ENCODE measurements at places on chromosomes 6 and 20. TPM values are rescaled to one million over a fixed set of nuclear protein-coding genes. Genes with fewer than 3 reads are reported as not detected.

Gene PDYN
- polyA plus RNA-seq, result not detected

Gene TCP11
- polyA plus RNA-seq, result not detected

Gene PRKN
- 9.3 TPM for polyA plus RNA-seq

Gene PLCB4
- 8.5 TPM for polyA plus RNA-seq

Gene C6orf163
- 20.4 TPM for polyA plus RNA-seq

Gene TMEM200A
- polyA plus RNA-seq, result 1.9 TPM

Gene PTP4A1
- 5.7 TPM for polyA plus RNA-seq

Gene KCNQ5
- polyA plus RNA-seq, result 1.1 TPM

Gene OR2B6
- polyA plus RNA-seq, result not detected

Gene MCUR1
- polyA plus RNA-seq, result 15.5 TPM

Gene CFB
- polyA plus RNA-seq, result 60.6 TPM

Gene MRPS18A
- 24.8 TPM for polyA plus RNA-seq

DNA sequence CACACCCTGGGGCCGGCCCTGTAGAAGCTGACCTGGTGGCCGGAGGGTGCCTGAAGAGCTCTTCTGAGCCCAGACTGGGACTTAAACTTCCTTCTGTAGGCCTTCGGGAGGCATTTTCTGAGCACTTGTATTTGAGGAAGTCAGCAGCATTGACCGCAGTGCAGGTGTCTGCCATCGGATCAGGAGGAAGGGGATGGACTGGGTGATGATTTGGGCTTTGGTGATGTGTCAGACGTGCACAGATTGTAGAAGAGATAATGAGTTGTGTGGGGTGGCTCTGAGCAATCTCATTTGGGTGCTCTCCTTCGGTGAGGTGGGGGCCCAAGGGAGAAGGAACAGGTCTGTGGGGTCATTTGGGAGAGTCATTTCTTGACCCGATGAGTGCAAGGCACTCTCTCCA, 150.9 kb downstream of the ARID1B start:
- no peak for DNase-seq

GRCh38 chr6:56002336-56002735, 126.9 kb upstream of the BMP5 start:
- DNase-seq, result no peak

DNA sequence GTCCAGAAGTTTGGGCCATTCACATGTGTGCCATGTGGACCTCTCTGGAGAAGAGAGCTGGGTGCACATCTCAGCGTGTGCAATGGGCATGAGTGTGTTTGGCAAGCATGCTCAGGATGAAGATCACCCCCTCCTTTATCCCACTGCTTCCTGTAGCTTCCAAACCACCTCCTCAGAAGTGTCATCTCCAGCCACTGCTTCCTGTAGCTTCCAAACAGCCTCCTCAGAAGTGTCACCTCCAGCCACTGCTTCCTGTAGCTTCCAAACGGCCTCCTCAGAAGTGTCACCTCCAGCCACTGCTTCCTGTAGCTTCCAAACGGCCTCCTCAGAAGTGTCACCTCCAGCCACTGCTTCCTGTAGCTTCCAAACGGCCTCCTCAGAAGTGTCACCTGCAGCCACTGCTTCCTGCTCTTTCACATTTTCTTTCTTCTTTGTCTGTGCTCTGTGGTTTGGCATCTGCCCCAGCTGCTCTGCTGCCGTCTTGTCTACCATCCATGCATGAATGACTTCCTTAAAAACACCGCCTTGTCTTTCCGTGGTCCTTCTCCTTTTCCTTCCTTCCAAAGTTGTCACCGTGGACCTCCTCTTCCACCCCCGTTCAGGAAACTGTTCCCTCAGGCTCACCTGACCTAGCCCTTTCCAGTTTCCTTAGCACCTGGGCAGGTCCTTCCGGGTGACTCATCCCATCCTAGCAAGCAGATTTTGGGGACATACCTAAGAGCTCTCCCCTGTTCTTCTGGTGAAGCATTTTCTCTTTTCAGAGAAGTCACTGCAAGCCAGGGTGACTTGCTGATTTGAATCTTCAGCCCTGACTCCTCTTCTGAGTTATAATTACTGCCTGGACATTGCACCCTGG, 43.5 kb upstream of the TIAM2 start:
- no peak for DNase-seq

GRCh38 chr6:35041086-35041861, 99.9 kb downstream of the TCP11 start:
- no peak for DNase-seq

DNA sequence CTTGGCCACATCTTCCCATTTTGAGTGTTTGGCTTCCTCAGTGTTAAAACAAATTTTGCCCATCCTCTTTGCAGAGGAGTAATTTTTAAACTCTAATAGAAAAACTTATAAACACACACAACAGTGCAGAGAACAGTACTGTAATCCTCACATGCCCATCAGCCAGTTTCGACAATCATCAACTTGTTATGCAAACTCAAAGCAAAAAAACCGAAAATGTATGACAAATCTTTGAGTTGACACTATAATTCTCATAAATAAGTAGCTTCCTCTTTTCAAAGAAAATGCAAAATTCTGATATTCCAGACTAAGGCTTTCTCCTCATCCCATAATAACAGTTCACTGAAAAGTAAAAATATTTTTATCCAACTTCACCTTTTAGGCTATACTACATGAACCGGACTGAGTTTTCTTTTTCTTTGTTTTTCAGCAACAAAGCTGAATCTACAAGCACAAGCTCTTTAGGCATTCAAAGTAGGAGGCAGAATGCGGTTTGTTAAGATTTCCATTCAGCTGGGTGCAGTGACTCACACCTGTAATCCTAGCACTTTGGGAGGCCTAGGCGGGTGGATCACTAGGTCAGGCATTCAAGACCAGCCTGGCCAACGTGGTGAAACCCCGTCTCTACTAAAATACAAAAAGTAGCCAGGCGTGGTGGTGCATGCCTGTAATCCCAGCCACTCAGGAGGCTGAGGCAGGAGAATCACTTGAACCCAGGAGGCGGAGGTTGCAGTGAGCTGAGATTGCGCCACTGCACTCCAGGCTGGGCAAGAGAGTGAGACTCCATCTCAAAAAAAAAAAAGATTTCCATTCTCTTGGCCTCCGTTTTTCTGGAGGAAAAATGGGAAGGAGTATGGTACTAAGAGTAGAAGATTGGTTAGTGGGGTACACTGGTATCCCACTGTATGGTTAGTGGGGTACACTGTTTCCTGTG, 74.8 kb downstream of the GCNT2 start:
- no peak for DNase-seq

GRCh38 chr20:63930971-63931553, 25.2 kb downstream of the UCKL1 start:
- no peak for DNase-seq

GRCh38 chr20:33165416-33166055, 2.4 kb upstream of the BPIFA2 start:
- DNase-seq, result no peak

DNA sequence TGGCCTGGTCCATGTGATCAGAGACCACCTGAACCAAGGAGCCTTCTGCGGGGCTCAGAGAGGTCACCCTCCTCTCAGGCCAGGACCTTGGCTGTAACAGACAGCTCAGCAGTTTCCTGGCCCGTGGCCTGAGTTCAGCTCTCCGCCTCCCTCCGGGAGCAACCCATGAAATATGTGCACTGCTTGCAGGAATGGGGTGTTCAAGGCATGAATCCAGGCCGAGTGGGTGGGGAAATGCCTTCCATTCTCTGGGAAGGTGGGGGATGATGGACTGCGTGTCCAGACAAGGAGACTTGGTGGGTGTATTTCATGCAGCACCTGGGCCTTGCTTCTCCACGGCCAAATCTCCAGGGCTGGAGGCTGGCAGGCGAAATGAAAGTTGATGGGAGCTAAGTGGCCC, 46.0 kb downstream of the SIRPA start:
- peak; percentile 45 for DNase-seq

- no peak for DNase-seq
These were observed 412.7 kb downstream of the MAFB start for GRCh38 chr20:40276301-40276700.

- DNase-seq, result no peak
These were observed 723.1 kb upstream of the FLRT3 start for GRCh38 chr20:15060265-15061060.

GRCh38 chr6:63527658-63528514, 44.4 kb upstream of the LOC128125822 start:
- peak; percentile 94 for DNase-seq

- no peak for DNase-seq
These were observed 1.9 kb upstream of the RAET1L start for GRCh38 chr6:150026976-150027805.

DNA sequence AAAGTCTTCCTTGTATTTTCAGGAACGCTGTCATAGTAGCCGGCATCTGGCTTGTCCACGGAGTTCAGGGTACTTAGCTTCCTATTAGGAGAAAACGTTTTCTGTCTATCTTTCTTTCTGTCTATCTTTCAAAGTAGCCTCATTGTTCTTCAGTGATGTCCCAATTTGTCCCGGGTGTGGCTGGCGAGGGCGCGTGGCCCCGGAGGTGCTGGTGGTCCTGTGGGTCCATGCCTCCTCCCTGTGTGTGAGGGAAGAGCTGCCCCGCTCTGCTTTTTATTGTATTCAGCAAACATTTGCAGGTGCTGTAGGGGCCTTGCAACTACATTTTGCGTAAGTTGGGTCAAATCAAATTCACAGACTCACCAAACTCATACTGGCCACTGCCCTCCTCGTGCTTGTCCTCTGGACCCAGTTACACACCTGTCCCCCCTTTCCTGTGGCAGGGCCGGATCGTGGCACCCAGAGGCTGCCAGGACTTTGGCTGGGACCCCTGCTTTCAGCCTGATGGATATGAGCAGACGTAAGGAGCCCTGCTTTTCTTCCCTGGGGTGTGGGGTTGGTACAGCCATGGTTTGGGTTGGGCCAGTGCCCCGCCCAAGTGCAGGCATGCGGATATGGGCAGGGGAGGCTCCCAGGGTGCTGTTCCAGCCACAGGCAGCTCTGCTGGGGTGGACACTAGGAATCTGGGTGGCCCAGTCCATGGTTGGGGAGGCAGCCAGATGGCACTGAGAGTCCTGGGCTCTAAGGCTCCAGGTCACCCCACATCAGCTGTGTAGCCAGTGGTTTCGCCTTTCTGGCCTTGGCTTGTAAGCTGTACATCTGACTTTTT, 12.3 kb downstream of the ITPA start:
- DNase-seq, result no peak

DNA sequence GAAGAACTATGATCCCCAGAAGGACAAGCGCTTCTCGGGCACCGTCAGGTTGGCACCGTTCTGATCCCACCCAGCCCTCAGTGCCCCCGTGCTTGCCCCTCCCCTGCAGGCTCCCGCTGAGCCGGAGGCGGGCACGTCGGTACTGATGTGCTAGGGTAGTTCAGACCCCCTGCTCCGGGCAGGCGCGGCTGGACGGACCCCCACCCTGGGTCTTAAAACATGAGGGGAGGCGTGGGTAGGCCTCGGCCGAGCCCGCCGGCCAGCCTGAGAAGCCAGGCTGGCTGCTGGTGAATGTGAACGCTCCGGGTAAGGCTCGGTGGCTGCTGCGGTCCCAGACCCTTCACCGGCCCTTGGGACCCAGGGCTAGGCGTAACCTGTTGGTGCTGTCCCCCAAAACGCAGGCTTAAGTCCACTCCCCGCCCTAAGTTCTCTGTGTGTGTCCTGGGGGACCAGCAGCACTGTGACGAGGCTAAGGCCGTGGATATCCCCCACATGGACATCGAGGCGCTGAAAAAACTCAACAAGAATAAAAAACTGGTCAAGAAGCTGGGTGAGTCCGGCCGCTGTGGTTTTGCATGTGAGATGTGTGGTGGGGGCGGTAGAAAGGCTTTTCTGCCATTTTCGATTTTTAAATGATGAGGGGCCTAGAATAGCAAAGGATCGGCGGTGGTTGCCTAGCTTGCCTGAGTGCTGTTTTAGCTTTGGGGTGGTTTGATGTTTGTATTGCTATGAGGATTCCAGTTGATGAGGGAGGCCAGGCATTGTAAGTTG, 964 bp downstream of the RPL10A start:
- no peak for DNase-seq

GRCh38 chr6:85362652-85363310, 87.1 kb upstream of the NT5E start:
- no peak for DNase-seq

- no peak for DNase-seq
These were observed 780 bp downstream of the ARMC12 start for GRCh38 chr6:35737413-35738211.

GRCh38 chr6:25954756-25955155, 7.8 kb upstream of the TRIM38 start:
- DNase-seq, result no peak

GRCh38 chr20:49464556-49464955, 17.9 kb downstream of the KCNB1 start:
- no peak for DNase-seq

GRCh38 chr20:50193836-50194421, 3.3 kb downstream of the CEBPB start:
- DNase-seq, result peak; percentile 87

All from adrenal gland (tissue), 19 donors.